ENCODE measurements at places on chromosomes 13 and 19.

DNA sequence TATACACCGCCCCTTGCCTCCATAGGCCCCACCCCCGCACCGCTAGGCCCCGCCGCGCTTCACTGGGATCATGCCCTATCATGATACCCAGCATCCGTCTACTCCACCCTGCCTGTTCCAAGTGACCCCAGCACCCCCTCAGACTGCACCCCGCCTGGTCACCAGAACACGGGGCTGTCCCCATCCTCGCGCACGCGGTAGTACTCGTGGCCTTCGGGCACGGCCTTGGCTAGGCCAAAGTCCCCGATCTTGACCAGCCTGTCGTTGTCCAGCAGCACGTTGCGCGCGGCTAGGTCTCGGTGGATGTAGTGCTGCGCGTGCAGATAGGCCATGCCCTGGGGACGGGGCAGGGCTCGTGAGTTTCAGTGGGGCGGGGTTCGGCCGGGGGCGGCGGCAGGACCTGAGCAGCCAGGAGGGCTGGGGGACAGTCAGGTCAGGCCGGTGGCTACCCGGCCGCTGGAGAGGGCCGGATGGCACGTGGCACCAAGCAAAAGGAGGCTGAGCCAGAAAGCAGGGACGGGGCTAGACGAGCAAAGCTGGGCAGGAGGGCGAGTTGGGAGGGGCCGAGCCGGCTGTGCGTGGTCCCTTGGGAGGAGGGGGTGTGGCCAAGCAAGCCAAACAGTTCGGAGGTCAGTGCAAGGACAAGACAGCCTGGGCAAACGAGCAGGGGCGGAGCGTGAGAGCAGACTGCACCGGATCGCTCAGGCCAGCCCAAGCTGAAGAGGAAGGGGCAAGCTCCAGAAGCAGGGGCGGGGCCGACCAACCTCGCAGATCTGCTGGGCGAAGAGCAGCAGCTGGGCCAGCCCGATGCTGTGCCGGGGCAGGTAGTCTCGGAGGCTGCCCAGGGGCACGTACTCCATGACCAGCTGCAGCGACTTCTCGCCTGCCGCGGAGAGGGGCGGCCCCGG is 13.6 kb upstream of the ICAM3 start:
- no peak for DNase-seq

- no peak for DNase-seq
Observed at GRCh38 chr13:21511849-21512248, 52.7 kb upstream of the ZDHHC20 start.

DNA sequence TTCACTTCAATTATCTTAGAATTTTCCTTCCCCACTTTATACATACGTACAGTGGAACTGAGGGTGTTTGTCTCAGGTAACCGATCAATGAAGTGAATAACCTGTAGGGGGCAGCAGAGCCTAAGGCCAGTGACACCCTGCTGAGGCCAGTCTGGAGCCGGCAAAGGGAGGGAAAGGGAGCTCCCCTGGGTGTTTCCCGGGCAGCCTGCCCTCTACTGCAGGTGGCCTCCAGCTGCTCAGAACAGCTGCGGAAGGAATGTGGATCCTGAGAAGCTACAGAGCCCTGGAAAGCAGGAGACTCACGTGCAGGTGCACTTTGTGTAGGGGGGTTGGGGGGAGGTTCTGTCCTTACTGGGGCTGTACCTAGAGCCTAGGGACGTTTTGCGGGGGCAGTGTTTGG is 832 bp upstream of the ZNF491 start:
- peak; percentile 66 for DNase-seq

- DNase-seq: no peak
Observed at GRCh38 chr19:47742634-47743033, 2.7 kb upstream of the NOP53 start.

DNA sequence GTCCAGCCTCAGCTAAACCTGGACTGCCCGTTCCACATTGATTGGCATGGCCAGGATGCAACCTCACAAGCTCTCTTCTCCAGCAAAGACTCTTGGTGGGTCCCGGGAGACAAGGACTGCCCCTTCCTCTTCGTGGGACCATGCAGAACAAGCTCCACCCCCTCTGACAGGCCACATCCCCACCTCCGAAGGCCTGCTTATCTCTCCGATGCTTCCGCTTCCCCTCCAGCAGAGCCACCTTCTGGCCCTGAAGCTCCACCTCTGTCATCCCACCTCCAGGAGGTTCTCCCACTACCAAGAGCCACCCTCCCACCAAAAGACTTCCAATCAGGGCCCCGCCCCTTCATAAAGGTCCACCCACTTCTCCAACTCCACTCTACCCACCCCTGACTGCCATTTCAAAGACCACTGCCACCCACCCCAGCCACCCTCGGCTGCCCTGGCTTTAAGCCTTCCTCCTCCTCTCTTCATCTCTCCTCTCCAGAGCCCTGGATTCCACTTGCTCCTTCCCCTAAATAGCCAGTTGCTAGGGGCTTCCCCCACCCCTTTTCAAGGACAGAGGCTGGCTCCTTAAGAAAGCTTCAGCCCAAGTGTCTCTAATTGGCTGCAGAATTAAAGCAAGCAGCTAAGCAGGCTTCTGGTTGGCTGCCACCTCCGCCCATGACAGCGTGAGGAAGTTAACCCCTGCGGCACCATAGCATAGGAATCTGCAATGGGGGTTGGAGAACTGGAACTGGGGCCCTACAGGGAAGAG is 9.9 kb downstream of the LRFN1 start:
- DNase-seq: no peak

- no peak for DNase-seq
Observed at GRCh38 chr13:112908342-112908741, 60.7 kb upstream of the MCF2L start.

DNA sequence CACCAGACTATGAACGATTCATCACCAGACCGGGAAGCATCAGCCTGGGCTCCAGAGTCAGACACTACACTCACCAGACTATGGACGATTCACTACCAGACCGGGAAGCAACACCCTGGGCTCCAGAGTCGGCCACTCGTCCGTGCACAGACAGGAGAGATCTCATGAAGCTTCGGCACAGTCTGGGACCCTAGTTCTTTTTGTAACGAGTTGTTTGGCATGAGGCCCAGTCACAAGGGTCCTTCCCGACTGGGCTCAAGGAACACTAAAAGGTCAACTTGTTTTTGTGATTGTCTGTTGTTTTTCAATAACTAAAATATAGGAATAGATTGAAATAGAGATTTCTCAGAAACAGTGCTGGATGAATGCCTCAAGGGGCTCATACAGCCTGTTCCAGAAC is 1141.6 kb upstream of the MIR17HG start:
- no peak for DNase-seq

DNA sequence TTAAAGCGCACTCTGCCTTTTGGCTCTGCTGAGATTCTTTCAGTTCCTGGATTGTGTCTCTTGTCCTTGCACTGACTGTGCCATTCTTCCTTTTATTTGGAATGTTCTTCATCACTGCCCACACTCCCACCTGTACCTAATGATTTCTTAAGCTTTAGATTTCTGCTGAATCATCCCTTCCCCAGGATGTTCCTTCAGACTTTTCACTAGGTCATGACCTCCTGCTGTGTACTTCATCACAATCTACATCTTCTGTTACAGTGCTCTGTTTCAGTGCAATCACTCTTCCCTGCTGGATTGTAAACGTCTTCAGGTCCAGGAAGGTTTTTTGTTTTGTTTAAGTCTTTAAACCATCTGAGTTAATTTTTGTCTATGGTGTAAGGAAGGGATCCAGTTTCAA is 281.0 kb downstream of the ATP8A2 start:
- no peak for DNase-seq

DNA sequence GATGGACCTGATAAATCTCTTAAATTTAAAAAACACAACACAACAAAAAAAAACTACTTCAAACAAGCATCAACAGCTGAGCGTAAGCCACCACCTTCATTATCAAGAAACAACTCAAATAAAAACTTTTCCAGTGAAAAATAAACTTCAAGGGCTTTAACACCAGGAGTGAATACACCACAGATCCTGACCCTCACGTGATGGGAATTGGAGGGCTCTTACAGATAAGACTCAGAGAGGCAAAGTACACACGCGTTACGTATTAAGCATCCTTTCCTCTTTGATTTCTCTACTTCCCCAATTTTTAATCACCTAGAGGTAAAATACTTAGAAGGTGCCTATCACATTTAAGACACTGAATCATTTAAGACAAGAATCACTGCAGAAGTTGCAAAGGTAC is 573 bp upstream of the STARD13 start:
- no peak for DNase-seq

GRCh38 chr19:1017115-1017905 is 3.6 kb downstream of the TMEM259 start:
- no peak for DNase-seq

DNA sequence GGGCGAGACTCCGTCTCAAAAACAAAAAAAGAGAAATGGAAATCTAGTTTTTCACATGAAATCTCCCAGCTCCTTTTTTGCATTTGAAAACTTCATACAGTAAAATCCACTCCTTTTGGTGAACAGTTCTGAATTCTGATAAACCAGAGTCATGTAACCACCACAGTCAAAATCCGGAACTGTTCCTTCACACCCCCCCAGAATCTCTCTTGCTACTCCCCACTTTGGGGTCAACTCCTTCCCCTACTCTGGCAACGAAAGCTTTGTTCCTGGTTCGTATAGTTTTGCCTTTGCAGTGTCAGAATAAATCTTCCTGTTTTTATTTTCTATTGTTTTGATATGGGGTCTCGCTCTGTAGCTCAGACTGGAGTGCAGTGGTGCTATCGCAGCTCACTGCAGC is 23.7 kb downstream of the RCN3 start:
- no peak for DNase-seq

- DNase-seq: no peak
Observed at GRCh38 chr19:55223291-55224037, 5.1 kb downstream of the TMEM86B start.

- no peak for DNase-seq
Observed at GRCh38 chr13:40232311-40233040, 434.0 kb downstream of the FOXO1 start.

- DNase-seq: no peak
Observed at GRCh38 chr19:57231686-57232085, 863 bp downstream of the AURKC start.
